ENCODE measurements at places on chromosomes 5 and 9. TPM values are rescaled to one million over a fixed set of nuclear protein-coding genes. Genes with fewer than 3 reads are reported as not detected.

- no peak for DNase-seq
Measured at GRCh38 chr5:125700380-125700861, 722.8 kb upstream of the GRAMD2B start.

DNA sequence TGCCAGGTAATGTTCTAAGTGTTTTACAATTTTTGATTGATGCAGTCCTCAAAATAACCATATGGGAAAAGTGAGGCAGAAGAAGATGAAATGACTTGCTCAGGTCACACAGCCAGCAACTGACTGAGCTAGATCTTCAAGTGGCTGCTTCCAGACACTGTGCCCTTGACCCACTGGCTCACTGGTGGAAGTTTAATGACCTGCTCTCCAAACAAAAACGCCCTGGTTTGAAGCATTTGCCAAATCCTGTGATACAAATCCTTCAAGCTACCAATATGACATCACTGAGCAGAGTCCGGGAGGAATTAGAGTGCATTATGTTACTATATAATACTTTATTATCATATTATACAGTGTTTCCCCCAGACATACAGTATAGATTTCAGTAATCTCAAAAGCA is 459.4 kb downstream of the GADD45G start:
- no peak for DNase-seq

Gene PCDHGB2
- total RNA-seq, result 10.2 TPM

- no peak for DNase-seq
Measured at GRCh38 chr9:137924169-137924568, 46.6 kb downstream of the CACNA1B start.

Gene CCL27
- total RNA-seq, result not detected

Gene HMMR
- 0.85 TPM for total RNA-seq

Gene POLE3
- 20.6 TPM for total RNA-seq

- DNase-seq, result no peak
Measured at GRCh38 chr9:136140966-136141365, 22.3 kb upstream of the TMEM250 start.

GRCh38 chr5:119631660-119632059 is 2.3 kb downstream of the FAM170A start:
- no peak for DNase-seq

DNA sequence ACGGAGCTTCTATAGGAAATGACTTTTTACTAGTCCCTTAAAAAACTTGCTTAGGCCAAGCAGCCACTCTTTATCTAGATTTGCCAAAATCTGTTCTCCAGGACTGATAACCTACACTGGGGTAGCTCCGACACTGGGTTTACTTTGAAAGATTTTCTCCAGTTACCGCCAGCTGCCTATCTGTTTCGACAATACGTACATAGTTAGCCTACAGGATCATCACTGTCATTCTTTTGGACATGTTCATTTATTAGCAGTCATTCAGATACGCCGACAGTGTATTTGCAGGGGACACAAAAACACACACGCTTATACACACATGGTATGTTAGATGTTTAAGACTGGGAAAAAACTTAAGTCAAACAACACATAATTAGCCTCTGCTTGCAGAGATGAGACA is 225.7 kb downstream of the DCP2 start:
- no peak for DNase-seq

Gene DCTN4
- 69.4 TPM for total RNA-seq

GRCh38 chr9:26673261-26673660 is 219.3 kb downstream of the CAAP1 start:
- no peak for DNase-seq
